ENCODE measurements at places on chromosomes 1 and 21. TPM values are rescaled to one million over a fixed set of nuclear protein-coding genes. Genes with fewer than 3 reads are reported as not detected.

GRCh38 chr21:44021064-44021463 is 9.0 kb downstream of the TRAPPC10 start:
- DNase-seq: no peak

- no peak for DNase-seq
Measured at GRCh38 chr1:204240233-204240632, 26.4 kb upstream of the GOLT1A start.

- DNase-seq: no peak
Measured at GRCh38 chr1:54047384-54048305, 5.4 kb downstream of the TMEM59 start.

The KRTAP25-1 gene
- not detected for polyA plus RNA-seq

The RIPPLY3 gene
- polyA plus RNA-seq: 3.1 TPM

- DNase-seq: no peak
Measured at GRCh38 chr1:94884507-94884906, 42.4 kb downstream of the CNN3 start.
